ENCODE measurements at places on chromosomes 4 and X. TPM values are rescaled to one million over a fixed set of nuclear protein-coding genes. Genes with fewer than 3 reads are reported as not detected.

Gene DCHS2
- 28.6 TPM for total RNA-seq

Gene TEX13C
- not detected for total RNA-seq

Gene AKAP14
- total RNA-seq: 5.1 TPM

Gene KLB
- total RNA-seq: 0.46 TPM

Gene PHOX2B
- not detected for total RNA-seq

Gene SSX3
- total RNA-seq: not detected

Gene TMEM35A
- 125 TPM for total RNA-seq

Gene RS1
- total RNA-seq: not detected

Gene PAGE5
- not detected for total RNA-seq

Gene NUP62CL
- 4.4 TPM for total RNA-seq

Gene MUC7
- not detected for total RNA-seq

Gene F9
- not detected for total RNA-seq

Gene GIMD1
- total RNA-seq: not detected

Gene CLDN22
- not detected for total RNA-seq

Gene SMIM9
- total RNA-seq: not detected

Gene FAT4
- 35.3 TPM for total RNA-seq

Gene CRMP1
- 489 TPM for total RNA-seq

Gene SPINK2
- not detected for total RNA-seq

Gene PDE5A
- 58.4 TPM for total RNA-seq

Gene YY2
- 1.4 TPM for total RNA-seq

Gene ARHGAP6
- 4.4 TPM for total RNA-seq

Gene PABPC1L2A
- 3.0 TPM for total RNA-seq

Gene SOWAHD
- total RNA-seq: 0.69 TPM

Gene NEIL3
- total RNA-seq: 8.5 TPM

Gene FRMPD4
- 14.3 TPM for total RNA-seq

Gene FREM3
- total RNA-seq: 3.2 TPM

Gene PRRG3
- 10.4 TPM for total RNA-seq

Gene VCX2
- total RNA-seq: not detected

Gene TGIF2LX
- not detected for total RNA-seq

Gene GUCY1A1
- 264 TPM for total RNA-seq

Gene MMRN1
- total RNA-seq: 6.2 TPM

Gene SH3BGRL
- 92.5 TPM for total RNA-seq

Gene PDGFC
- total RNA-seq: 15.0 TPM

Gene CT45A3
- not detected for total RNA-seq

Gene GPR119
- not detected for total RNA-seq

Gene FMR1NB
- not detected for total RNA-seq

Gene CNGA2
- not detected for total RNA-seq

Gene CT83
- total RNA-seq: not detected

Gene VEGFD
- 0.46 TPM for total RNA-seq

Gene CFP
- 1.4 TPM for total RNA-seq

Gene STK32B
- total RNA-seq: 18.2 TPM

Gene NDST3
- 30.2 TPM for total RNA-seq

Gene IL2RG
- not detected for total RNA-seq

Gene PASD1
- total RNA-seq: not detected

Gene ENPEP
- total RNA-seq: 3.0 TPM

All from diencephalon (tissue), 1 donor.